ENCODE measurements at places on chromosomes 7 and 10. TPM values are rescaled to one million over a fixed set of nuclear protein-coding genes. Genes with fewer than 3 reads are reported as not detected.

Gene CALCR
- total RNA-seq: not detected

Gene WDR91
- 3.7 TPM for total RNA-seq

GRCh38 chr10:47140761-47141348 lies 159.1 kb upstream of the GDF10 start:
- DNase-seq: no peak

- DNase-seq: no peak
Observed at GRCh38 chr7:16785321-16785720, 19.5 kb downstream of the AGR2 start.

- DNase-seq: no peak
Observed at GRCh38 chr7:48351900-48352299, 180.6 kb downstream of the ABCA13 start.

DNA sequence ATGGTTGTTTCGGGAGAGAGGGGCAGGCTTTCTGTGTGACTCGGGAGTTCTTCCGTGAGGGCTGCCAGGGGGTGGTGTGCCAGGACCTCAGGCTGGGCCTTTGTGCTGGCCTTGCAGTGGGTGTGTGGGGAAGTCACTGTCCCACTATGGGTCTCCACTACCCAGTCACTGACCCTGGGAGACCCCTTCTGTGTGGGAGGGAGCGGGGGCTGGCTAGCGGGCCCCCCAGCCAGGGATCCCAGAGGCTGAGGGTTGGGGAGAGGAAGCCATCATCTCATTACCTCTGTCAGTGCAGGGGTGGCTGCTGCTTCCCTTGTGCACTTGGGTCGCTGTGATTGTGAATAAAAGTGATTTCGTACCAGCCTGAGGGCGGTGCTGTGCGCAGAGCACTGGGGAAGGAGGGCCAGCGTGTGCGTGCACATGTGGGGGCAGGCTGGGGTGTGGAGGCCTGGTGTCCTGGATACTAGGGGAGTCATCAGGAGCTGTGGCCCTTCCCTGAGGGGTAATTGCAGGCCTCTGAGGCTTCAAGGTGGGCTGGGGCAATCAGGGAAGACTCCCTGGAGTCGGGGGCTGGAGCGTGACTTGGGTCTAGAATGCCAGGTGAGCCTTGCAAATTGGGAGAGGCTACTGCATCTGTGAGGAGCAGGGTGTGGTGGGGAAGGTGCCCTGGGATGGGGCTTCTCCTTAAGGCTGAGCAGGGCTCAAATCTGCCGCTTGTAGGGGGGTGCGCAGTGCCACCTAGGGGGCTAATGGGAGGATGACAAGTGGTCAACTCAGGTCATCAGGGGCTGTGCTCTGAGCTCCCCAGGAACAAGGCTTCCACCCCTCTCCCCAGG lies 98.9 kb downstream of the NEURL1 start:
- peak; percentile 45 for DNase-seq

Gene JAKMIP3
- total RNA-seq: 0.51 TPM

Gene CEP55
- total RNA-seq: 98.9 TPM

DNA sequence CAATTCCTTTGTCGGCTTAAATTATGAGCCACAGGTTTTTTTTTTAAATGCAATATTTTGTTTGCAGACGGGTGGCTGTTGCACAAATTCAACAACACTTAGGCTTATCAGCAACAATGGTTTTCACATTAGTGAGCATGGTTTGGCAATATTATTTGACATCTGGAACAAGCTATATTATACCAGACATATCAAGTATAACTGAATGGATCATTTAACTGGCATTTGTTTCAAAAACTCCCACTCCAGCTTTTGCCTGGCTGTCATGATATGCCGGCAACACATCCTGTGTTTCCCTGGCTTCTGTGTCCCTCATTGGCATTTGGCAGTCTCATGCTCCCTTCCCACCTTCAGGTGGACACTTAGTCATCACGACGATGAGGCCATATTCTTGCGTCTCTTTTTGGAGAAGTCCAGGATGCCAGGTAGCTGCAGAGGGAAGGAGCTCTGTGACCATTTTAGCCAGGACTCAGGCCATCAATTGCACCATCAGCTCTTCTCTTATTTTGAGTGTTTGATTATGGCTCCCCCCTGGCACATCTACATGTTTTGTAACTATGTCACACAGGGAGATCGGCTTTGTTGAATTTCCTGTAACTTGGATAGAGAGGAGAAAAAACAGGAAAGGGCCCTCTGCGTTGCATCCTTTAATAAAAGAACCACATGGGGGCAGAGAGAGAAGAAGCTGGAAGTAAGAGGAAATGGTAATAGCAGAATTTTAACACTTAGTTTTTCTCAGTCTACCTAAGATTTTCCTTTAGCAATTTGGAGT lies 413.9 kb downstream of the LRMDA start:
- DNase-seq: no peak

- no peak for DNase-seq
Observed at GRCh38 chr10:22986771-22987542, 59.1 kb downstream of the ARMC3 start.

DNA sequence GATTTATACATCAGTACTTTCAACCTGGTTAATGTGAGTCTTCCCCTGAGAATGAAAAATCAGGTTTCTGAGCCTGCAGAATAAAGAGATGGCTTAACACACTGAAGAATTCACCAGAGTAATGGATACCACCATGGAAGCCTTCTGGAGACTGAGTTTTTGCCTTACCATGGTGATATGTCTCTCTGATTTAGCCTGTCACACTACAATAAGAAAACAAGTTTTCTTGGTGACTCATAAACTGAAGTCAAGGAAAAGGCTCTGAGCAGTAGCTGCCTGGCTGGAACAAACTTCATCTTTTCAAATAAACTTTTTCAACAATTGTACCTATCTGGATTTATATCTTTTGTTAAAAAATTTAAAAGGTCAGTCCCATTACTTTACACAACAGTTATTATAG lies 229.0 kb downstream of the PRPF18 start:
- peak; percentile 13 for DNase-seq

DNA sequence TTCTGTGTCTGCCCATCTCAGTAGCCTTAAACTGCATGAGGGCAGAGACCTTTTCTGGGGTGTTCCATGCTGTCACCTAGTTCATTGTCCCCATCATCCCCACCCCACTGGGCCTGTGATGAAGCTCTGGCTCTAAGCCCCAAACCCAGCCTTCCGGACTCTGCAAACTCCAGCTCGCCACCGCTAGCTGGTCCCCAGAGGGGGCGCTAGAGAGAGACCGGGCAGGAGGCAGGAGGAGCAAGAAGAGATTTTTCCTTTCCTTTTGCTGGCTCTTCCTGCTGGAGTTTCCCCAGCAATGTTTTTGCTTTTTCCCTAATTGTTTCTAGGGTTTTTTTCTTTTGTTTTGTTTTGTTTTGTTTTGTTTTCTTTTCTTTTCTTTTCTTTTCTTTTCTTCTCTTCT lies 234.4 kb downstream of the TEX36 start:
- DNase-seq: peak; percentile 36

GRCh38 chr7:100678291-100678984 lies 4.9 kb downstream of the GNB2 start:
- DNase-seq: no peak

Gene ANKRD61
- total RNA-seq: 0.89 TPM

DNA sequence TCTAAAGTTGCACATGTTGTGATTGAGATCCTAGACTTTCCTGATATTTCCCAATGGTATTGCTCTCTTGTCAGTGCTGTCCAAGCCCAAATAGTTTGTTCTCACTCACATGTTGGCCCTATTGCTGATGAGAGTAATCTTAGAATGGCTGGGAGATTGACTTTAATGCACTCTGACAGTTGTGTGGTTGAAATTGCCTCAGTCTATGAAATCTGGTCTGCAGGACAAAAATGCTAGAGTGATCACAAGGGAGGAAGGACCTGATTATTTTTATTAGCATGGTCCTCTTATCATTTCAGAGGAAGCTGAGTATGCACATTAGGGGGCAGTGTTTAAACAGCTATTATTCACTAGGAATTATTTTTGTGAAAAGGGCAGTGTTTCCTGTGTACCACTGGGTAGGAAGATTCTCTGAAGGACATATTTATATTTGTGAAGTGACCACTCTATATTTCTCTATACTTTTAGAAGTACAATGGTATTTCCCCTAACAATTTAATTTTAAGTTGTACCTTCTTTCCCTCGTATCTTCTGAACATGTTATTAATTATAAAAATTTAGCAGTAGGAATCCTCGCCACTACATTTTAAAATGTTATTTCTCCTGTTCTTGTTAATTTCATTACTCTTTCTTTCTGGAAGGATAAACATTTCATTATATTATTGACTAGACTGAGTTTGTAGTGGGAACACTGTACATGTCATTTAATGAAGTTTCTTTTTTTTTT lies 64.4 kb downstream of the SUGCT start:
- peak; percentile 52 for DNase-seq

DNA sequence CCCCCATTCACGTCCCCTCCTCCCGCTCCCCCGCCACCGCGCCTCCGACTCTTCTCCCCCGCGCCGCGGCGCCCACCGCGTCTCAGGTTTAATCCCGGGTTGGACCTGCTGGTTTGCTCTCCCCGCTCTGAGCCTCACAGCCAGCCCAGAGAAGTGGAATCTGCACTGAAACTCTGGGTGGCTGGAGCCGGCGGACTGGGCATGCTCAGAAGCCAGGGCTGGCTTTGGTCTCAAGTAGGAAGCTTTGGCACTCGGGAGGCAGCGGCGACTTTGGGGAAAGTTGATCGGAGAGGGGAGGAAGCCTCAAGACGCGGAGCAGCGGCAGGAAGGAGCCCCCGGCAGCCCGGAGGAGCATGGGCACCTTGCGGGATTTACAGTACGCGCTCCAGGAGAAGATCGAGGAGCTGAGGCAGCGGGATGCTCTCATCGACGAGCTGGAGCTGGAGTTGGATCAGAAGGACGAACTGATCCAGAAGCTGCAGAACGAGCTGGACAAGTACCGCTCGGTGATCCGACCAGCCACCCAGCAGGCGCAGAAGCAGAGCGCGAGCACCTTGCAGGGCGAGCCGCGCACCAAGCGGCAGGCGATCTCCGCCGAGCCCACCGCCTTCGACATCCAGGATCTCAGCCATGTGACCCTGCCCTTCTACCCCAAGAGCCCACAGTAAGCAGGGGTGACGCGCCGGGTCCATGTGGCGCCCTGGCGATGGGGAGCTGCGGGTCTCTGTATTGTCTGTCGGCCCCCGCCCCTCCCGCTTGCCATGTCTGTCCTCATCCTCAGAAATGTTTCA lies at the start of gene PRKG1:
Gene PRKG1, plus strand, starts transcription at position 250 of the 791 bp plus-strand sequence.
- peak; percentile 80 for DNase-seq

DNA sequence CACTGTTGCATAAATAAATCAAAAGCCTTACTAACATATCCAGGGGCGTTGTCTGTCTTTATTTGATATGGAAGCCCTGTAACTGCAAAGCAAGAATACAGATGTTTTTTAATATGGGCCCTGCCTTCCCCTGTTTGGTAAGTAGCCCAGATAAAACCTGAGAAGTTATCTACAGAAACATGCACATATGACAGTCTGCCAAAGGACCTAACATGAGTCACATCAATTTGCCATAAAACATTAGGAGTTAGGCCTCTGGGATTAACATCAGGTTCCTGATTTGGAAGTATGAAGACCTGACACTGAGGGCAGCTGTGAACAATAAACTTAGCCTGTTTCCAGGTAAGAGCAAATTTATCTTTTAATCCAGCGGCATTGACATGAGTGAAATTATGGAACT lies 1588.8 kb downstream of the REEP3 start:
- DNase-seq: no peak

Gene FANK1
- 3.1 TPM for total RNA-seq

Gene ETV1
- 13.0 TPM for total RNA-seq

- DNase-seq: peak; percentile 95
Observed at GRCh38 chr7:50449881-50450589, at the start of gene FIGNL1. FIGNL1 (minus strand) TSS chr7:50450350; CDS start chr7:50447287, 3,063 bp downstream.

Gene FAM221A
- 6.9 TPM for total RNA-seq

GRCh38 chr10:8245131-8245813 lies 190.8 kb downstream of the GATA3 start:
- no peak for DNase-seq

GRCh38 chr7:11835260-11835659 lies 3.3 kb upstream of the THSD7A start:
- DNase-seq: no peak

DNA sequence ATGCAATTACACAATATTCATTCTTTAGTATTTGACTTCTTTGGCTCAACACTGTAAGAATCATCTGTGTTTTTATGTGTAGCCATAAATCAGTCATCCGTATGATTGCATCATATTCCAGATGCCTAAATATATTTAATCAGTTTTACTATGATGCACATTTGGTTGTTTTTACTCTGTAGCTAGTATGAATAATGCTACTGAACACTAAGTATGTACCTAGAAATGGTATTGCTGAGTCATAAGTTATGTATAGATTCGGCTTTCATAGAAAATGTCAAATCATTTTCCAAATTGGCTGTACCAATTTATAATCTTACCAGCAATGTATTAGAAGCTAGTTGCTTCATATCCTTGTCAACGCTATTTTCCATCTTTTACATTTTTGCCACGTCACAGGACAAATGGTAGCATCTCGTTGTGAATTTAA lies 197.3 kb upstream of the PLXNA4 start:
- no peak for DNase-seq

DNA sequence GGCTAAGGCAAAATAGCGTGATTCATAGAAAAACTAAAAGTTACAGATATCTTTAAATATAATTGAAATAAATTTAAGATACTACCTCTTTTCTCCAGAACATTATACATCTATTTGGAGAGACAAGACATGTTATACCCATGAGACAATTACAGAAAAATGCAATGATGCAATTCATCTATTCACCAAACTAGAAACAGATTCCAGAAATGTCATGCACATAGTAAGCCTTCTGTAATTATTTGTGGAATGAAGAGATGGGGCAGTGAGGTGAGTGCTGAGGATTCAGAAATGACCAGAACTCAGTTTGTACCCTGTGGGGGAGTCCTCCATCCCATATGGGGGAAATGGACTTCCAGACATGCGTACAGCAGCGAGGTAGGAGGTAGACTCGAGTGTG lies 99.4 kb downstream of the MKX start:
- no peak for DNase-seq

Gene HTRA1
- total RNA-seq: 50.4 TPM

DNA sequence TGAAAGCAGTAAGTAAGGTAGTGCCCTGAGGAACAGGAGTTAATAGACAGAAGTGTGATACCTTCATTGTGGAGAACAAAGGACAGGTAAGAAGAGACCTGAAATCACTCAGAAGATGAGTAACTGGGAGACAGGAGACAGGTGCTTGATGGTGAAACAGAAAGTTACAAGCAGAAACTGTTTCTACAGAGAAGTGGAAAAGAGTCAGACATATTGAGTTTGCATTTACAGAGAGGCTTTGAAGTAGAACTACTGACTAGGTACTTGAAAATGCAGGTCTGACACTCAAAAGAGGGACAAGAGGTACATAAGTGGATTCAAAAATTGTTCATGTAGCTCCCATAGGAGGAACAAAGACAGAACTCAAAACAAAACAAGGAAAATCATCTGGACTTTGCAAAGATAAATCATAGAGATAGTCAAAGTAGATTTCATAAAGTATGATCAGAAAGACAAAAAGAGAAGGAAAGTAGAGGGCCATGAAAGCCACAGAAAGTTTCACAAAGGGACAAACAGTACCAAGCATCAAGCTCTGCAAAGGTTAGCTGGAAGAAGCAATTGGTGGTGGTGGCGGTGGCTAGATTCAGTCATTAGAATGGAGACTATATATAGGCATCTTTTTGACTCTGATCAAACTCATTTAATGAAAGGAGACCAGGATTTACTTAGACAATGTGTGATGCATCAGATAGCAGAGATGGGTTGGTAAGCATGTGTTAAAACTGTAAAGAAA lies 198.4 kb downstream of the PCLO start:
- DNase-seq: no peak

Data from Daoy (cell line).